ENCODE measurements at places on chromosomes 2 and 18.

DNA sequence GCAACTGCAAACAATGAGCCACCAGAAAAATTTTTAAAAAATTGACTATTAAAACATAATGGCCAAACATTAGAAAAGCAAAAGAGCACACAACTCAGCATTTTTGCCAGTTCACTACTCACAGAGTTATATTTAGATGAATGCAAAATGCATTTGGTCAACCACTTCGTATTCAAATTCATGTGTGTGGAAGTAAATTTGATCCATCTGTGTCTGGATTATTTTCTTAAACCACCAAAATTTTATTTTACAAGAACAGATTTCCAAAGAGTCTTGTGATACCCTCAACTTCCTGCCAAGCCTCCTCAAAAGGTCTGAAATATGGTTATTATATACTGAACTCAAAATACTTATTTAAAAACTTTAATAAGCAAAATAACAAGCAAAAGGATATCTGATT lies 57.4 kb downstream of the PPP1R1C start:
- no peak for DNase-seq

GRCh38 chr18:47512726-47513435 lies 261.4 kb upstream of the SKOR2 start:
- DNase-seq, result no peak

- no peak for DNase-seq
Observed at GRCh38 chr2:10992023-10992791, 80.5 kb downstream of the KCNF1 start.

GRCh38 chr2:240358080-240358479 lies 77.4 kb upstream of the GPC1 start:
- DNase-seq, result no peak

- DNase-seq, result no peak
Observed at GRCh38 chr2:210586381-210586780, 30.0 kb downstream of the CPS1 start.

GRCh38 chr2:193627927-193628272 lies 1433.2 kb upstream of the TMEFF2 start:
- DNase-seq, result no peak

DNA sequence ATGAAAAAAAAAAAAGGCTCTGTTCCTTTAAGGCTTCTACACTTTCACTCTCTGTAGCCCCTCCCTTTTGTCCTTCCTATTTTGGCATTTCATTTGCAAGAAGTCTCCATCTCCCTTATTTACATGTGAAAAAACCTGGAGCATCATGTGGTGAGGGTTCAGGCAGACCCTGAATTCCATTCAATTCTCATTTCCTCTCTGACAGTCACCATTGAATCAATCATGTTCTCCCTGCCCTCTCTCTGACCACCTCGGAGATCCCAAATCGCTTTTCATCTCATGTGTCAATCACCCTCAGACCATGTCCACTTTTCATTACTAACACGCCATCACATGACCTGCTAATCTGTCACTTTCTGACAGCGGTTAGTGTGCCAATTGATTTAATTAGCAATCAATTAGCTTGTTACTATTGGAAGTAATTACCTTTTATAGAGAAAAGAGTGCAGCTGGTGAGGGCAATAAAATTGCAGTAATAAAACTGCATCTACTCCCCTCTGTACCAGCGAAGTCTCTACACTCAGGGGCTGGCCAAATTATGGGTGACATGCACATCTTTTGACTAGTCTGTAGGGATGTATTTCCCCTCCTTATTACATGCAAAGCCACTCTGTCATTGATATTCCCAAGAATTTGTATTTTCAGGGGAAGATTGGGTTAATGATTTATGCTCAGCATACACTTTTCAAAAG lies 317.4 kb downstream of the EN1 start:
- DNase-seq, result no peak

- DNase-seq, result no peak
Observed at GRCh38 chr2:115364093-115364492, 921.7 kb downstream of the DPP10 start.

GRCh38 chr18:49862656-49863385 lies 49.5 kb upstream of the ACAA2 start:
- DNase-seq, result no peak

GRCh38 chr18:8106603-8107002 lies 502.6 kb upstream of the RAB12 start:
- no peak for DNase-seq

GRCh38 chr2:67733517-67733916 lies 329.3 kb downstream of the C1D start:
- no peak for DNase-seq

DNA sequence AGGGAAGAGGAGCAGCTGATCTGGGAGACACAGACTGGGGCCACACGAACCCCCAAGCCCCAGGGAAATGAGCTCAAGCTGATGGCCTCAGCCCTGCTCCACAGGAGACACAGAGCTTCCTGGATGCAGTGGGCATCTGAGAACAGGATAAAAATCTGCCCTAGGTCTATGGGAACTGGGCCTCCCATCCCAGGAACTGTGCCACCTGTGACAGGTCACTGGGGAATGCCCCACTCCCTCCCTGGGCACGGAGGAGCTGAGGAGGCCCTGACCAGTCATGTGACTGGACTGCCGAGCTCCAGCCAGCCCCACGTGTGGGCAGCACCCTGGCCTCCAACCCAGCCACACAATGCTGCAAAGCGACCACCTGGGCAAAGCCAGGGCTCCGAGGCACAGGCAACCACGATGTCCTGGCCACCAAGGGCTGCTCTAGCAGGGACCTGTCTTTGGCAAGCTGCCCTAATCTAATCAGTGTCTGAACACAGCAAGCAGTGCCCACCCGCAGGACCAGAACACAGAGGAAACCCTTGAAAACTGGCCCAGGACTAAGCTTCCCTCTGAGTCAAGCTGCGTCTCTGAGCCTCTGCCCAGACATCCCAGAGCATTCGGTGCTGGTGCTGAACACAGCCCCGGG lies 57.8 kb upstream of the ID2 start:
- DNase-seq, result no peak

GRCh38 chr2:133641497-133641896 lies 73.2 kb upstream of the NCKAP5 start:
- DNase-seq, result no peak

GRCh38 chr18:53101536-53102105 lies 761.6 kb downstream of the DCC start:
- no peak for DNase-seq

DNA sequence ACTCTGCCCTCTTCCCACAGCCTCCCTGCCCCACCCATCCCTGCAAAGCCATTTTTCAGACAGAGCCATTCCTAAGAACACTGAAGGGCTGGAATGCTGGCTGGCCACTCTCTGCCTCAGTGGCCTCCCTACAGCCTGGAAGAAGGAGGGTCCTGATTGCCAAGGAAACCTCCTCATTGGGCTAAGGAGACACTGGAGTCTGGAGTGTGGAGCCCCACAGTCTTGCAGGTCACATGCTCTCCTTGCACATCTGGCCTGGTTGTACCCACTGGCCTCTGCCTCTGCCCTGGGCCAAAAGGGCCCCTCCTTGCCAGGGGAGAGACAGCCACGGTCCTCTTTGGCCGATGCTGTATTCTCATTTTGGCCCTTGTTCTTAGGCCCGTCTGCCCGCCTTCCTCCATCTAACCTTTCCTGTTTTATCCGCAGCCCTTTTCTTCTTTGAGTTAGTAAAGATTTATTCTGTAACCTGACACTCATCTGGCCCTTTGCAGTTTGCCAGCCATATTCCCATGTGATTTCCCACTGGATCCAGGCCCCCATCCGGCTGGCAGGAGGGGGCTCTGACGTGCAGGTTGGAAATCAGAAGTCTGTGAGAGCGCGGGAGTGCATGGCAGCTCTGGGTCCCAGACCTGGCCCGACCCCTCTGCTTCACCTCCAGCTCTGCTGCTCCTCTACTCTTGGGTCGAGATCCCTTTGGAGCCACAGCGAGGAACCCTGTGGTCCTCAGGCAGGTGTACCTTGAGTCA lies 11.0 kb upstream of the CATIP start:
- DNase-seq, result no peak

DNA sequence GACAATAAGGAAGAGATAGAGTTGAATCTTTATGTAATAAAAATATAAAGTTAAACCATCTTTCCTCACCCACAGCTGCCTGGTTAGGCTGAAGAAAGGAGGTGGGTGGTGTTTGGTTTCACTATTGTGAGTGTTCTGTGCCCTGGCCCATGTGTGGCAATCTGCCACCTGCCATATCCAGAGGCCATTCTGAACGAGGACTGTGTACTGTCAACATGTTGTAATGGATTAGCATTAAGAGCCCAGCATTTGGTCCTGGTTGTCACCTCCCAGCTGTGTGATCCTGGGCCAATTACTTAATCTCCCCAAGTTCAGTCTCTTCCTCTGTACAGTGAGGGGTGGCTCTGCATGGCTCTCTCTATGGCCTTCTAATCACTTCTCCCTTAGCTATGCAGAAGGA lies 118.2 kb upstream of the SEC11C start:
- no peak for DNase-seq

DNA sequence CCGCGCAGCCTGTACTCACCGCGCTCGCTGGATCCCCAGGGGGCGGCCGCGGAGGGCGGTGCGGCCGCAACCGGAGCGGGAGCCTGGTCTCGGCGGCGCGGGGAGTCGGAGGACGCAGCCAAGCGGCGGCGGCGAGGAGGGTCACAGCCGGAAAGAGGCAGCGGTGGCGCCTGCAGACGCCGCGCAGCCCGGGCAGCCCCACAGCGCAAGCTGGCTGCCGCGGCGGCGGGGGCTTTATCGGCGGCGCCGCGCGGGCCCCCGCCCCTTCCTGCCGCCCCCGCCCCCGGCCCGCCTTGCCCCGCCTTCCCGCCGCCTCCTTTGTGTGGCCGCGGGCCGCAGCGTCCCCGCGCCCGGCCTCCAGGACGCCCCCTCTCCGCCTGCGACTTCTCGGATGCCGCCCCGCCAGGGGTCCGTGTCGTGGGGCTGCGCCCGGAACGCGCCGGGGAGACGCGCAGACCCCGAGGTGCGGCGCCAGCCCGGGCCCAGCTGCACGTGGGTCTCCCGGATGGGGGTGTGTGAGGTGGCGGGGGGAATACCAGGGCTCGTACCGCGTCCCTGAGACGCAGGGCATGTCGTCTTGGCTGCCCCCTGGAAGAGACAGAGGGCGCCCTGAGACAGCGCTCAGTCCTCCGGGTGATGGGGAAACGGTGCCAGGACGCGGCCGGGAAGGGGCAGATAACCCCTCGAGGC lies at the start of gene SERPINE2:
TSS of gene SERPINE2 (minus strand) at position 207 of the 690 bp plus-strand sequence. CDS start 37,386 bp downstream, outside the sequence.
- DNase-seq, result peak; percentile 39

GRCh38 chr18:70421471-70422390 lies 132.9 kb downstream of the SOCS6 start:
- no peak for DNase-seq

GRCh38 chr2:129056959-129057317 lies 738.3 kb upstream of the HS6ST1 start:
- no peak for DNase-seq

- no peak for DNase-seq
Observed at GRCh38 chr2:78127424-78127823, 605.2 kb upstream of the LRRTM4 start.

- no peak for DNase-seq
Observed at GRCh38 chr18:67402543-67402942, 114.0 kb downstream of the DSEL start.

DNA sequence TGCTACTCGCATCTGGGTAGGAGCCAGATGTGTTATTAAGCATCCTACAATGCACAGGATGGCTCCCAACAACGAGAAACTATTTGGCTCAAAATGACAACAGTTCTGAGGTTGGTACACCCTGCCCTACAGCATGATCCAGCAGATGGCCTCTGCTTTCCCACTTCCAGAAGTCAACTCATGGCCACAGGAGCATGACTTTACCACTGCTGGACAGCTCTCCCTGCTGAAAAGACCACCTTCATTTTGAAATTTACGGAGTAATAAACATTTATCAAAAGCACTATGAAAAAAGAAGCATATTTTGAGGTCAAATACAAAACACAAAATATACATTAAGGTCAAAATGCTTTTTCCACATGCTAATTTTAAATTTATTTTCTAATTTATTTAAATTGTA lies 13.7 kb downstream of the NXPH2 start:
- no peak for DNase-seq

DNA sequence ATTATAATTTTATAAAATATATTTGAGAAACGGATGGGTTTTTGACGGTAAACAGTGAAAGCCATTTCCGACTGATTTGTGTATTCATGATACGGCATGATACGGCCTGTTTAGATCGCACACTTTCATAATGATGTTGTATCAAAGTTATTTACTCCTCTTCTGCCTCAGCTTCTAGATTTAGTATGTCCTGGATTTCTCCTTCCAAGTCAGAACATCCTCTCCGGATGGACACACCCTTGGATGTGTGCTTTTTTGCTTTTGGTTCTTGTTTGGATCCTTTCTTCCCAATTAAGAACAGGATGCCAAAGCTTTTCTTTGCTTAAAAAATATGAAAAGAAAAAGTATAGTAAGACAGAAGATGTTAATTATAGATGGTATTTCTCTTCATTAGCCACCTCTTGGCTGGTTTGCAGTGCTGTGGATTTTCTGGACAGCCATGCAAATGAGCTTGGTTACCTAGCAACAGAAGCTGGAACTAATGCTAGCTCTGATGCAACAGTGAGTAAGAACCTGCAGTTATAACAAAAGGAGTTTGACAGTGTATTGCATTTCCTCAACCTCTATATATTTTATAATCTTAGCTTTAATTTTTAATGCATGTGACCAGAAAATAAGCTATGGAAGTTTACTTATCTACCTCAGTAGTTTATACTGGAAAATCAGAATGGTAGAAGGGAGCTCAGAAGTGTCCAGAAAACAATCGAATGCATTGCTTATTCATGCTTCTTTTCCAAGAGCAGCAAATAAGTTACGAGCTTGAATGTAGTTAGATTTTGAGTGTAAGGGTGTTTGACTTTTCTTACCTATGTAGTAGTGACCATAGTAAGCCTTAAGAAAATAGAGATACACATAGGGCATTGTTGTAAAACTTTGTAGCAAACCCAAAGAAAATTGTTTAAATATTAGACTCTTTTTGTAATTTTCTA lies 27.9 kb downstream of the RMND5A start:
- peak; percentile 37 for DNase-seq

GRCh38 chr2:27703638-27704341 lies 40.1 kb downstream of the SLC4A1AP start:
- DNase-seq, result peak; percentile 90

GRCh38 chr2:142714600-142714999 lies 162.9 kb upstream of the KYNU start:
- no peak for DNase-seq

DNA sequence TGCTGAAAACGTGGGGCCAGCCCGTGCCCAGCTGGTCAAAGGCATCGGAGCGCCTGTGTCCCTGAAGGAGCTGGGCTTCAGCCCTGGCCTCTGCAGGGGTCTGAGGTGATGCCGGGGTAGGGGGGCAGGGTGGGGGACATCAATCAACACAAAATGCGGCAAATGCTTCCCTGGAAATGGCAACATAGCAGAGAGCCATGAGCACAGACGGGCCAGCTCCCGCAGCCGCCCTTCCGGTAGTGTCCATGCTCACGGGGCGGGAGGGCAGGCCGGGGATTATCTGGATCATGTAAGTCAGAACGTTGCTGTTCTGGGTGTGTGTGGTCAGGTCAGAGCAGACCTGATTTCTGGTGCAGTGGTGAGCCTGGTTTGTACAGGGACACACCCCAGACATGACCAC lies 56.5 kb upstream of the TWIST2 start:
- DNase-seq, result no peak

DNA sequence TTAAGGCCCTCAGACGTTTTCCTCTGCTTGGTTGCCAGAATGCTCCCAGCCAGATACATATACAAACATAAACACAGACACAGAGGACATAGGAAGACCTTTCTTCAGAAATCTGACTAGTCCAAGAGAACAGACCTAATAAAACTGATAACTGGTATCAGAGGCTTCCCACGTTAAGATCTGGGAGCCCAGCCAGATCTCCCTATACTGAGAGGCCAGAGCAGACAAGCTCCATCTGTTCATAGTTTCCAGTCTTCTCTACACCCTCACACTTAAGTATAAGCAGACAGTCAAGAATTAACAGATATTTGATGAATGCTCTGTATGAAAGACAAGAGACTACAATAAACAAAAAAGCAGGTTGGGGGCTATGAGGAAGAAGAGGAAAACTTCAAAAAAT lies 240.5 kb upstream of the CHAC2 start:
- DNase-seq, result no peak
